ENCODE measurements at places on chromosomes 5 and 9. TPM values are rescaled to one million over a fixed set of nuclear protein-coding genes. Genes with fewer than 3 reads are reported as not detected.

TICAM2 gene
- total RNA-seq: not detected

GRCh38 chr9:116000748-116001329, 152.8 kb upstream of the PAPPA start:
- DNase-seq: peak; percentile 66

DNA sequence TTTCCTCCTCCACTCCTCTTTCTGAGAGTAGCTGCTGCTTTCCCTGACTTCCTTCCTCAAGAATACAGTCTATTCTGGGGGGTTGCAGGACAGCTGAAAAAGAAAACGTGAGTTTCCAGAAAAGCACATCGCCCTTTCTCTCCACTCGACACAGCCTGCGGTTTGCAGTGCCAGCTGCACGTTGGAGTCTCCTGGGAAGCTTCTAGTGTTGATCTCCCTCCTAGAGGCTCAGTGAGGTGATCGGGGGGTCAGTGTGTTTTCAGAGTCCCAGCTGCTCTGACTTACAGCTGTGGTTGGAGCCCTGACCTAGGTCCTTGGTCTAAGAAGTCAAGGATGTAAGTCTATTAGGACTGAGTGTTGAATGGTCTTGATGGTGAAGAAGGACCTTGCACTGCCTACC, 25.0 kb upstream of the SUSD3 start:
- no peak for DNase-seq

DNA sequence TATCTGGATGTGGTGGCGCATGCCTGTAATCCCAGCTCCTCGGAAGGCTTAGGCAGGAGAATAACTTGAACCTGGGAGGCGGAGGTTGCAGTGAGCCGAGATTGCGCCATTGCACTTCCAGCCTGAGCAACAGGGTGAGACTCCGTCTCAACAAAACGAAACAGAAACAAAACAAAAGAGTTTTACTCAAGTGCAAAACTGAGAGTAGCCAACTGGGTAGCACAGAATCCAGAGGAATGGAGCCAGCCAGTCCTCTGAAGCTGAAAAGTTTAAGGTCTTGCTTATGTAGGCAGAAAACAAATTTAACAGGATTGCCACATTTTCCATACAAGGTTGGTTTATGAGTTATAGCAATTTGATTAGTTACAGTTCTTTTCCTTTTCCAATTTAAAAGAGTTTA, 32.0 kb downstream of the SPIN1 start:
- DNase-seq: no peak

- no peak for DNase-seq
Observed at GRCh38 chr9:127768698-127769097, 9.8 kb downstream of the SH2D3C start.

FAM78A gene
- total RNA-seq: 43.9 TPM

DNA sequence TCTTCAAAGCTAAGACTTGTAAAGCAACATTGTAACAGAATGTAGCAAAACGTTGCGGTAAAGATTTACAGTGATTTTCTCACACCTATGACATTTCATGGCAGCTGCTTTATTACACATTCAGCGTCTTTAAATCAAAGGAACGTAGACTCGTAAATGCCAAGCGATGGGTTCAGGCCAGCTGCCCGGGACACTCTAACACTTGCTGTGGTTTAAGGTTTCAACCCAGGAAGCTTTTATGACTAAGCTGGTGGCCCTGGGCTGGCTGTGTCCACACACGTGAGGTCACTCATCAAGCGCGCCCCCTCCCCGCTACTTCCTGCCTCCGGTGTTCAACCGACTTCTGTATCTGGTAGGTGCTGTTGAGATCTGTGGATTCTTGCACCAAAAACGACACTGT, 2.5 kb downstream of the SLC6A18 start:
- no peak for DNase-seq

DNA sequence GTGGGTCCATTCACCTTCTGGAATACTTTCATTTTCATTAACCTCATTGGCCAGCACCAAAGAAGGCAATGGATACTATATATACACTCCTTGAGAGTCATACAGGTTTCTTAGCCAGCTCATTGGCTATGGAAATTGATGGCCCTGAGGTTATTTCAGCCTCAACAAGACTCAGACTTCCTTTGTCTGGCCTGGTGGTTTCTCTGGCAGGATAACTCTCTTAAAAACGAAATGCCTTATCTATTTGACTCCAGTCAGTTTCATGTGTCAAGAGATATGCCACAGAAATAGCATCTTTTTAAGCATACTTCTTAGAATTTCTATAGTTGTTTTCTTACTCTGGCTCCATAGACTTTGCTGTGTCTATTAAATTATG, 28.9 kb downstream of the CDH9 start:
- DNase-seq: no peak

GRCh38 chr5:1494780-1495524, 28.8 kb downstream of the LPCAT1 start:
- peak; percentile 68 for DNase-seq

GRCh38 chr5:132454361-132454760, 36.2 kb downstream of the IRF1 start:
- DNase-seq: no peak

KIF4B gene
- 0.30 TPM for total RNA-seq
